ENCODE measurements at places on chromosomes 6 and 20.

DNA sequence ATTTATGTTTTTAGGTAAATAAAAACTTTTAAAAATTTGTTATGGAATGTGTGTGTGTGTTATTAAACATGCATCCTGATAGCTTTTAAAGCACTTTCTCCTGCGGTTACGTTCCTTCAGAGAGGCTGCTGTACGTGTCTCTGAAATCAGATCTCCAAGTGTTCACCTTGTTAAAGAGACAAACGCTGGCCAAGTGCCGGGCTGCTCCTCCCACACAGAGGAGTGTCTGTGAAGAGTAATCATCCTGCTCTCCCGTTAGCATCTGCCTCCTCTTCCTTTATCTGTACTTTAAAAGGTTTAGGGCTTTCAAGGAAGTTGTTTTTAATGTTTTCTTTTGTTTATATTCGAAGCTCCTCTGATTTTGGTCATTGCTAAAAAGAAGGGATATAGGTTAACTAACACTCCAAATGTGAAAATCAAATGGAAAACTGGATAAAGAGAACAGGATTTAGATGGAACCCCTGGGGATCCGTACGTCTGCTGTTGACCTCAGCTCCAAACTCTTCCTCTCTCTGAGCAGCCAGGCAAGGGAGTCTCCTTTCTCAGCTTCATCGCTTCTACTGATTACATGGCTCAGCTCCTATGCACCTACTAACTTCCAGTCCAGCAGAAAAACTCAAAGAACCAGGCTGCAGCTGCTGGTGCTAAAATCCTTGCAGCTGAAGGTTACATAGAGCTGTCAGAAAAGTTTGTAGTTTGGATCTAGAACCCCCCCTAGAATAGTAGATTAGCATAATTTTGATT lies 20.0 kb downstream of the IRF4 start:
- no peak for DNase-seq

GRCh38 chr6:73586416-73586974 lies 65.7 kb upstream of the EEF1A1 start:
- DNase-seq = no peak

DNA sequence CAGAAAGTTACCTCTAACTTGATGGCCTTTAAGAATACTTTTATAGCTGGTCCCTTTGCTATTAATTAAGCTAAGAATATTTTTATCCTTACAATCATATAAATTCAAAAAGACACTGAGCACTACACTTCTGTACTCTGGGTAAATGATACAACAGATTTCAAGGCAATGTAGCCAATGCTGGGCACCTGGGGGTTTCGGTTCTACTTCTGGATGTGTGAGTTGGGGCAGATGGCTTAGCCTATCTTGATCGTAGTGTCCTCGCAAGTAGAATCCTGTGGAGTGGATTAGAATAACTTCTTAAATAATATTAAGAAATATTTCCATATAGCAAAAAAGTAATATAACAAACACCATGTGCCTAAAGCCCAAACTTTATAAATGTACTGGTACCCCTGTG lies 96.9 kb upstream of the NT5E start:
- DNase-seq = no peak

DNA sequence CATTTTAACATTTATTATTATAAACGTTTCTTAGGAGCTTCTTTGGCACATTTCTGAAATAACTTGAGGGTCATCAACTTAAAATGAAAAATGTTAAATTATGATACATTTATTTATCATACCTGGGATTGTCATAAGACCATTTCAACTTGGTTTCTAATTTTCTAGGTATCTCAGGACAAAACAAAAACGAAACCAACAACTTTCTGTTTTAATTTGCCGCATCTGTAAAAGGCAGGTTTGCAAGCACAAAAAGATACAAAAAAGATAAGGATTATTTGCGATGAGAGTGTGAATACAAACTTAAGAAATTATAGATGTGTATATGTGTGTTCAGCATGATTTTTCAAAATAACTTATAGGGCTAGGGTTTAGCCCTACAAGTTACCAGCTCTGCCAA lies 395.0 kb upstream of the RUNX2 start:
- DNase-seq = no peak

DNA sequence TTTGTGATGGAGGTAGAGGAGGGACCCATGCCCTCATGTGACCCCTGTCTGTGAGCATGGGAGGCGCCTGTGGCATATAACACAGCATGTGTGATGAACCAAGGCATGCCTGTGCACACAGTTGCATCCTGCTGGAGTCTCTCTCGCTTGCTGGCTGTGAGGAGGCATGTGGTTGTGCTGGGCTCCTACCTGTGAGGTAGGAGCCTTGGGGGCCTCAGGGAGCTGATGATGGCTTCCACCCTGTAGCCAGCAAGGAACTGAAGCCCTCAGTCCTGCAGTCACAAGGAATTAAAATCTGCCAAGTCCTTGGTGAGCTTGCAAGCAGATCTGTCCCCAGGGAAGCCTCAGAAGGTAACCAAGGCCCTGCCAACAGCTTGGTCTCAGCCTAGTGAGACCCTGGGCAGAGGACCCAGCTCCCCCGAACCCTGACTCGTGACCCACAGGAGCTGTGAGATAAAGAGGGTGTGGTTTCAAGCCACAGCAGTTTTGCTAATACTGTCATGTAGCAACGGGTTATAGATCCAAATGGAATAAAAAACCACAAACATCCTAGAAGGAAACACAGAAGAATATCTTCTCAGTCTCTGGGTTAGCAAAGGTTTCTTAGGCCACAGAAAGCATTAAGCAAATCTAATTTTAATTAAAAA lies 145.7 kb downstream of the WDR27 start:
- no peak for DNase-seq

DNA sequence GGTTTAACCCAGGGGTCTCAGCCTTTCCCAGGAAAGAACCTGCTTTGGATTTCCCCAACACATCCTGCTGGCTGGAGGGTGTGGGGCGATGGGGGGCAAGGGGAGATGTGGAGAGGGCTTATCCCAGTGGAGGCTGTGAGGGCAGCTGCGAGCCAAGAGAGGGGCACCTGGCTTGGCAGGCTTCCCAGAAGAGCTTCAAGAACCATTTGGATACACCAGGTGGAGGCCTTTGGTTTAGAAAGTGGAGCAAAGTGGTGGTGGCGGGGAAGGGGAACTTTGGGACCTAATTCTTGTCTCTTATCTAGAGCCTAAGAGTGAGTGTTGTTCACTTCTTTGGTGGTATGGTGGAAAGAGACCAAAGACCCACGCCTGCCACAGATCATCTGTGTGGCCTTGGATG lies 12.4 kb downstream of the CD40 start:
- no peak for DNase-seq

- no peak for DNase-seq
Measured at GRCh38 chr6:329888-330691, 37.8 kb downstream of the DUSP22 start.

DNA sequence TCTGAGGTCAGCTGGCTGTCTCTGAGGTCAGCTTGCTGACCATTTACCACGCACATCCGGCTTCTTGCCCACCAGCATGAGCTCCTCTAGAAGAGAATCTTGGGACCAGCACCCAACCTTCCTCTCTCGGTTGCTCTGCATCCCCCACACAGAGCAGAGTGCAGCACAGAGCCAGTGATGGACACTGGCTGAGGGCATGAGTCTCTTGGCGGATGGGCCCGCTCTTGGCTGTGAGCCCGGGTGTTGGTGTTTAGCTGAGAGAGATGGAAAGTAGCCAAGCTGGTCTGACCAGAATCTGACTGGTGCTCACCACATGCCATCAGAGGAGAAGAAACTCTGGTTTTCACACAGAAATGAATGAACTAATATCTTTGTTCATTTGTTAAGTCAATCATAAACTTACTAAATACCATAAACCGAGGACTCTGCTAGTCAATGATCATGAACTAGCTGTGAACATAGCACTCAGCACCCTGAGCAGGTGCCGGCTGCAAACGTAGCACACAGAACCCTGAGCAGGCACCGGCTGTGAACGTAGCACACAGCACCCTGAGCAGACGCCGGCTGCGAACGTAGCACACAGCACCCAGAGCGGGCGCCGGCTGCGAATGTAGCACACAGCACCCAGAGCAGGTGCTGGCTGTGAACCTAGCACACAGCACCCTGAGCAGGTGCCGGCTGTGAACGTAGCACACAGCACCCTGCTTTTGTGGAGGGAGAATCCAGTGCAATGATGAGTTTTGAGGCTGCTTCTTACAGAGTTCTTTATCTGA lies 10.4 kb upstream of the THBS2 start:
- no peak for DNase-seq

DNA sequence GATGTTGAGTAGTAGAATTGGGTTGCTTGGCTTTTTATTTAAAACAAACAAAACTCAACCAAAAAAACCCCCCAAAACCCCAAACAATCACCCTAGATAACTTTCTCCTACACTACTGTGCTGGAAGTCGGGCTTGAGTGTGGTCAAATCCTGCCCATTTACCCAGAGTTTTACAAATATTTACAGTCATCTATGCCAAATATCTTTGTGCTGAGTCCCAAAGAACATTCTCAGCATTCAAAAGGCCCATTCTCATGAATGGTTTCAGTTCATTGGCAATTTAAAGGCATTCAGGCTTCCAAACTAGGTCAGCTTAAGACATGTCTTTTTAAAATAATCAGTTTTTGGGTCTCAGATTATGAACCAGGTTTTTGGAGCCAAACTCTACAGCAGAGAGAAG lies 1.8 kb downstream of the RNF144B start:
- DNase-seq = no peak

All from stimulated activated CD8-positive, alpha-beta memory T cell treated with anti-CD3 and anti-CD28 coated beads, Interleukin-4, amount 100 ng/mL, for 1 hour (primary cell).